Activated CD4-positive, alpha-beta T cell treated with anti-CD3 and anti-CD28 coated beads, Interleukin-2, Interleukin-4, amounts not matched to agents 100 ng/mL and 50 ng/mL, durations not matched to agents 16 hours and 8 hours (primary cell): ENCODE measurements at places on chromosomes 11 and 22.

GRCh38 chr11:123061403-123062157 is at the start of gene HSPA8:
HSPA8 (minus strand) TSS chr11:123062136; CDS start chr11:123061324, 812 bp downstream.
- peak; percentile 80 for DNase-seq

GRCh38 chr22:27846910-27847309 is 45.4 kb upstream of the MN1 start:
- no peak for DNase-seq

DNA sequence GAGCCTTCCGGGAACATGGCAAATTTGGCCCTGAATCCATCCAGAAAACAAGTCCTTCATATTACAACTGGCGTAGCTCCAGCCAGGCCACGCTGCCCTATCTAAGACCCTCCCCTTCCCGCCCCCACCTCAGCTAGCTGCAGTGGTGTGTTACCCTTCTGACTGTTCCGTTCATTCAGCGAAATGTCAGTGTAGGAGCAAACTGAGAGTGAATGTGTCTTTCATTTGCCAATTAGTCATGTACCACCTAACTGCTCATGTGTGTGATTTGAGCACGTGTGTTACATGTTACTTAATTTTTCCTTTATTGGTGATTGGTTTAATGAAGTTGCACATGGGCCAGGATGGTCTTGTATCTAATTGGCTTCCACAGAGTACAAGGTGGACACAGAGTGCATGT is 34.8 kb upstream of the POU2AF1 start:
- DNase-seq: no peak

DNA sequence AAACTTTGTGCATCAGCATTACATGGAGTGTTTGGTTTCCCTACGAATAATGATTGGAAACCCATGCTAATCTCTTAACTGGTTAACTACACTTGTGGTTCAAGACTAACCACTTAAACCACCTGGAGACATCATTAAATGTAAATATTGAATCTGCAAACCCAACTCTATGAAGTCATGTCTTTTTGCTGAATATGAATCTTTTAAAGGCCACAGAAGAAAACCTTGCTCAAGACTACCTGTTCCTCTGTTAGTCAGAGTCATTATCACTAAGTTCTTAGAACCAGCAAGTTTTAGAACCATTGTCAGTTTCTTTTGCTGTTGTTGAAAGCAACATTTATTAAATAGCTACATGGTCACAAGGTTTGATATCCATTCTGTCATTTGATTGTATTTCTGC is 70.7 kb downstream of the SIK2 start:
- DNase-seq: peak; percentile 5

GRCh38 chr11:94773842-94774241 is 5.7 kb downstream of the AMOTL1 start:
- DNase-seq: no peak

GRCh38 chr11:133917921-133918607 is 38.7 kb downstream of the IGSF9B start:
- DNase-seq: no peak

DNA sequence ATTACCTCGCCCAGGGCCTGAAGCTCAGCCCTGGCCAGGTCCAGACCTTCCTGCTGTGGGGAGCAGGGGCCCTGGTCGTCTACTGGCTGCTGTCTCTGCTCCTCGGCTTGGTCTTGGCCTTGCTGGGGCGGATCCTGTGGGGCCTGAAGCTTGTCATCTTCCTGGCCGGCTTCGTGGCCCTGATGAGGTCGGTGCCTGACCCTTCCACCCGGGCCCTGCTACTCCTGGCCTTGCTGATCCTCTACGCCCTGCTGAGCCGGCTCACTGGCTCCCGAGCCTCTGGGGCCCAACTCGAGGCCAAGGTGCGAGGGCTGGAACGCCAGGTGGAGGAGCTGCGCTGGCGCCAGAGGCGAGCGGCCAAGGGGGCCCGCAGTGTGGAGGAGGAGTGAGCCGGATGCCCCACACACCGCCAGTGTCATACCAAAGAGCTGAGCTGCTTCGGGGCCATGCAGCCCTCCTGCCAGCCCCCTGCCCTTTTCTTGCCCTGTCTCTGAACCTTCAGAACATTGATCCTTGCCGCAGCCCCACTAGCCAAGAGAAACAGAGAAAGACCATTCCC is 2.4 kb upstream of the TMEM132A start:
- DNase-seq: no peak

DNA sequence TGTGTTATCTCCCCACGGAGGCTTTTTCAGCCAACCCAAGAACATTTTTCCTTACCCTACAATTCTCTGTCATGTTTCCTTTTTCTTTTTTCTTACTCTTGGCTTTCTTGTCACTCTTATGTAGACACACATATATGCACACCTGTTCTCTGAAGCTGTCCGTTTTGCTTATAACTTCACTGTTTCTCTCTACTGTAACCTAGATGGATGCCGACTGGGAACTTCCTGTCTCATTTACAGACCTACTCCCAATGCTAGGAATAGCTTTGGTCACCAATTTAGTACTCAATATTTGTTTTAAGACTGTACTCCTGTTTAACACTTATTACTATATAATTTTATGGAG is 9.9 kb upstream of the CASP12 start:
- DNase-seq: no peak

- no peak for DNase-seq
These were observed 52.4 kb upstream of the ARFGAP3 start for GRCh38 chr22:42909363-42910058.

DNA sequence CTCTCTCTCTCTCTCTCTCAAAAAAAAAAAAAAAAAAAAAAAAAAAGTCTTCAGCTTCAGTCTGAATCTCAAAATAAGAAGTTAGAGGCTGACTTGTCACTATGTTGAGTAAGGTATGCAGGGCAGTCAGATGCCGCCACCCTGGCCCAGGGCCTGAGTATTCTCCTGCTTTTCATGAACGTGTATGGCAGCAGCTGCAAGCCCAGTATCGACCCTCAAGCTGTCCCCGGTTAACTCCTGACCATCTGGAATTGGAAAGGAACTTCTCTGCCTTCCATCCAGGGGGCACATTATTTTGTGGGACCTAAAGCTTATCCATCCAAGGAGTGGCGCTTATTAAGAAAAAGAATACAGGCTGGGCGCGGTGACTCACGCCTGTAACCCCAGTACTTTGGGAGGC is 11.4 kb downstream of the MRGPRD start:
- DNase-seq: no peak

DNA sequence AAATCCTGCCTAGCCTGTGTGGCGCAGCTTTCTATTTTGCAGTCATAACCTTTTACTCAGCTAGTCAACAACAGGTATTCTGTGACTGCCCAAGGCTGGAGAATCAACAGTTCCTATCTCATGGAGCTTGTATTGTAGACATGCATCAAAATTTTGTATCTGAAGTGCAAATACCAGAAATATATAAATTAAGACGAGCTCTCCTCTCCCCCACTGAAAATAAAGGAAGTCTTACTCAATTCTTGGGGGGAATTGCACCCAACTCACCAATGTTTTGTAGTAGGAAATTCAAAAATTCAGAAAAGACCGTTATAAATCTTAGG is 153.4 kb downstream of the NCAM1 start:
- DNase-seq: no peak

DNA sequence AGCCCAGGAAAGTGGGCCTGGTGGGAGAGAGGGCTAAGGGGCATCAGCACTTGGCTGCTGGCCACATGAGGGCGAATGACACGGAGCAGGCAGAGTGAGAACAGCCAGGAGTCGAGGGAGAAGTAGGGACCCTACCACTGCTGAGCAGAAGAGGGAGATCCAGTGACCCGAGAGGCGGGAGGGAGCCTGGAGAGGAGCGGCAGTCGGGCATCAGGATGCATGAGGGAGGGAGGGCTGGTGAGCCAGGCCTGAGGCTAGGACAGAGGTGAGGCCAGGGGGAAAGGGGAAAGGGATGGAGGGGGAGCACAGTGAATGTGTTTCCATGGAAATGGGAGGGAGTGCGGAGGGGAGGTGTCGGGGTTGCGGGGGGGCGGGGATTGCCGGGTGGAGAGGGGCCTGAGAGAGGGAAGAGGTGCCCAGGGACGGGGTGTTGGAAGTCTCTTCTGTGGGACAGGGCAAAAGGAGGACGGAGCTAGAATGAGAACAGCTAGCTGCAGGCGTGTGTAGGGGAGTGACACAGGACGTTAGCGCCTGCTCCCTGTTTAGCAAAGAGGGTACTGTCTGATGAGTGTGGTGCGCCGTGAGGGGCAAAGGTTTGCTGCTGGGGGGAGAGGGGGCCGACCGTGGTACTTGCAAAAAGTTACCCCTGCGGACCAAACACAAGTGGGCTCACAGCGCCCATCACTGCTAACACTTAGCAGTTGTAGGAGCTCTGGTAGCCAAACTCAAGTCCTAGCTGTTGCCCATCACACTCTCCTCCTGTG is 37.1 kb upstream of the WNT11 start:
- no peak for DNase-seq

- DNase-seq: no peak
These were observed 322.2 kb upstream of the DDI1 start for GRCh38 chr11:103714246-103714645.

GRCh38 chr22:50546326-50547262 is 895 bp downstream of the KLHDC7B start:
- no peak for DNase-seq

DNA sequence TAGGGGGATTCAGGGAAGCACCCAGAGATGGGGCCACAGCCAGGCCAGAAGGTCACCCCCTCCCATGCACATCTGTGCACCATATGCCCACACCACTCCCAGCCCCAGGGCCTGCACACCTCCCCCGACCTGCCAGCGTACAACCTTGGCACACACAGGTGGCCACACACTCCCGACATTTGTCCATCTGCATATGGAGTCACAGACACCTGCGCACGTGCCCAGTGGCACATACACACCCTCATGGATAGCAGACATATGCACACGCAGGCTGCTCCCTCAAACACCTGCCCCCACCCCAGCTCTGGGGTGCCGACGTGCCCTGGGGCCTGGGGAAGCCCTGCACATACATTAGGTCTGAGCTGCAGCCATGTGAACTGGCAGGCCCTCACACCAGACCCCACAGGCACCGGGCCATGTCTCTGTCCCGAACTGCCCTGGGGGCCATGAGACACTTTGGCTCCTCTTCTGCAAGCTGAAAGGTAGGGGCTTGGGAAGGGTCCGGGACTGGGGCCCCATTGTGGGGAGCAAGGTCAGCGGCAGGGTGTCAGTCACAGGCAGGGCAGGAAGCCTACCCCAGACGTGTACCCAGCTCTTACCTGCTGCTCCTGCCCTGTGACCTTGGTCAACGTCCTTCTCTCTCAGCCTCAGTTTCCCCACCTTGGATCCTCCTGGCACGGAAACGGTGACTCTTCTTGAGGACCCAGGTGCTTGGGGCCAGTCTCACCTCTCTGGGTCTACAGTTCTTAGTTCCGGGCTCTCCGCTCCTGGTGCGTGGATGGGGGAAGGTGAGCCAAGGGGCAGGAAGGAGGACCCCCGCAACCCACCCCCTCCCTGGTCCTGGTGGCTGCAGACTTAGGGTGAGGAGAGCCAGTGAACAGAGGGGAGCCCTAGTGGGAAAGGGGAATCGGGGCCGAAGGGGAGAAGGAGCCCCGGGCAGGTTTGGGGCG is 579 bp upstream of the CABP7 start:
- no peak for DNase-seq

GRCh38 chr11:22244986-22245592 is 52.2 kb downstream of the ANO5 start:
- peak; percentile 28 for DNase-seq

DNA sequence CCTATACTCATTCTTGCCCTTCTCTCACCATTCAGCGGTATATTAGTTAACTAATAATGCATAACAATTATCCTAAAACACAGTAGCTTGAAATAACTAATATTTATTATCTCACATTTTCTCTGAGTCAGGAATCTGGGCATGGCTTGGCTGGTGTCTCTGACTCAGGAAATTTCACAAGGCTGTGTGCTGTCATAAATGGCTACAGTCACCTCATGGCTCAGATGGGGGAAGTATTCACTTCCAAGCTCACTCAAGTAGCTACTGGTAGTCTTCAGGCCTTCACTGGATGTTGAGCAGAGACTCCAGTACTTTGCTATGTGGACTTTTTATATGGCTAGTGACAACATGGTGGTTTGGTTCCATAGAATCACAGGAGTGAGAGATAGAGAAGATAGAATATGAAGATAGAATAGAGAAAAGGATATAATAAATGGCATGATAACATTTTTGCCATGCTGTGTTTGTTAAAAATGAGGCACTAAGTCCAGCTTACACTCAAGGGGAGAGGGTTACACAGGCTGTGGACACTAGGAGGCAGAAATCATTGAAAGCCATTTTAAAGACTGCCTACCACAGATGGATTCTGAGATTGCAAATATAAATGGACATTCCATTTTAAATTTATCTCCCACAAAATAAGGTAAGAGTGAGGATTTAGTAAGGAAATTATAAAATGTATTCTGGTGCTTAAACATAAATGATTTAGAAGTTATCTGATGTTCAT is 997.8 kb upstream of the CHORDC1 start:
- DNase-seq: no peak

DNA sequence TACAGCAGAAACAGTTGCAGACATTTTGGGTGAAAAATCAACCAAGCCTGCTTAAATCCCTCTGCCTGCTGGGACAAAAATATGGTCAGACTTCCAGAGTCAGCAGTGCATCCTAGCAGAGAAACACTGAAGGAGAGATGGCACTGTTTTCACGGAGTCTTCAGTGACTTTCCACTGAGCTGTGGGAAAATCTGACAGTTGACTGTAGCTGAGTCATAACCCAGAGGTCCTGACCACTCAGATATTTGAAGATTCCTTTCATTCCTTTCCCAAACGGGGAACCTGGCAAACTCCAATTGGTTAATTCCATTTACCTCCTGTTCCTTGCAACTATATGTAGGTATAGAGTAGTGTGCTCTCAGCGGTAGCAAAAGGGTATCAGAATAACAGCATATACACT is 20.9 kb upstream of the UPB1 start:
- no peak for DNase-seq

- no peak for DNase-seq
These were observed 247.3 kb downstream of the MN1 start for GRCh38 chr22:27554106-27554811.

DNA sequence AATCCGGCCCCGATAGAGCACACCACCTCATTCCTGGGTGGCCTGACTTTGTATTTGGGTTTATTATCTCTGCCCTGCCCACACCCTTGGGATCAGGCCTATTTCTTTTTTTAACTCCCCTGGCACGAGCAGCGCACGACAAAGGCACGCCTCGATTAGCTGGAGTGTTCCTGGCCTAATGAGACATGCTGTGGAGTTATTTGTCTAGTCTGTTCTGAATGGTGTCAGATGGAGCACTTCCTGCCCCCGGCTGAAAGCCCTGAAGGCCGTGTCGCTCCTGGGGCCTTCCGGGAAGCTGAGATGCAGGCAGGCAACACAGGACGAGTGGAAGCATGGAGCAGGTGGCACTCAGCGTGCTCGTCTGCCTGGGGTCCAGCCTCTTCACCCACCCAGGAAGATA is 47.1 kb downstream of the LARGE1 start:
- no peak for DNase-seq

DNA sequence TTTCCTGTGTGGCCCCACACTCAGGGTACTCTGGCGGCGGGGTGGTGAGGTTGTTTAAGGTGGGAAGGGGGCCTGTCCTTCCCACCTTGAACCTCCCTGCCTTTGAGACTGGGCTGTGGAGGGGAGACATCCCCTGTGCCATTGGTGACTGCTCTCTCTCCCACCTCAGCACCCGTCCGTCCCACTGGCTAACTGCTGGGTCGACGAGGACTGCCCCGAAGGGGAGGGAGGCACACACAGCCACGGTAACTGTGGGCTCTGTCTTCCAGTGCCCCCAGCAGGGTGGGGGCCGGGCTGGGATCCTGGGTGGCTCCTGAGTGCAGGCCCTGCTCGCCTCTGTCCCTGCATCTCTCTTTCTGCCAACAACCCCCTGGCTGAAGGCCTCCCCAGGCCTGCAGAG is 7.5 kb downstream of the P2RX6 start:
- no peak for DNase-seq
